Pancreas (tissue), 10 donors: ENCODE measurements at places on chromosomes 3 and 15. TPM values are rescaled to one million over a fixed set of nuclear protein-coding genes. Genes with fewer than 3 reads are reported as not detected.

The RHCG gene
- total RNA-seq: 0.79 TPM

The TMEM115 gene
- 16.7 TPM for total RNA-seq

The TRIM59 gene
- total RNA-seq: 2.4 TPM

The TIGIT gene
- total RNA-seq: 0.34 TPM

The MAP6D1 gene
- total RNA-seq: 6.3 TPM

The MYO5C gene
- 42.9 TPM for total RNA-seq

The MUC20 gene
- 8.0 TPM for total RNA-seq

The RGMA gene
- total RNA-seq: 11.2 TPM

The GPR156 gene
- total RNA-seq: not detected

The PLCH1 gene
- total RNA-seq: 2.3 TPM

The C2CD4B gene
- total RNA-seq: 26.4 TPM

DNA sequence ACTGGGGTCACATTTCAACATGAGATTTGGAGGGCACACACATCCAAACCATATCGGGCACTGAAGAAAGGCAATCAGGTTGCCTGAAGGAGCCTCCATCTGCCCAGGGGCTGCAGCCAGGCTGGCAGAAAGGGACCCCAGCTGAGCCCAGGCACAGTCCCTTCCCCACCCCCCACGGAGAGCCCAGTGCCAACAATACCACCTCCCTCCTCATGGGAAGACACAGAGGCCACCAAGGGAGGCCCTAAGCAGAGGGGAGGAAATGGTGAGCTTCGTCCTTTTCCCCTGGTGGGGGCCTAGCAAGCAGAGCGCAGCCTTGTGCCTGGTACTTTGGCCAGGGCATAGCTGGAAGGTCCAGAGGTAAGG lies 3.0 kb upstream of the STRA6 start:
- DNase-seq: no peak

DNA sequence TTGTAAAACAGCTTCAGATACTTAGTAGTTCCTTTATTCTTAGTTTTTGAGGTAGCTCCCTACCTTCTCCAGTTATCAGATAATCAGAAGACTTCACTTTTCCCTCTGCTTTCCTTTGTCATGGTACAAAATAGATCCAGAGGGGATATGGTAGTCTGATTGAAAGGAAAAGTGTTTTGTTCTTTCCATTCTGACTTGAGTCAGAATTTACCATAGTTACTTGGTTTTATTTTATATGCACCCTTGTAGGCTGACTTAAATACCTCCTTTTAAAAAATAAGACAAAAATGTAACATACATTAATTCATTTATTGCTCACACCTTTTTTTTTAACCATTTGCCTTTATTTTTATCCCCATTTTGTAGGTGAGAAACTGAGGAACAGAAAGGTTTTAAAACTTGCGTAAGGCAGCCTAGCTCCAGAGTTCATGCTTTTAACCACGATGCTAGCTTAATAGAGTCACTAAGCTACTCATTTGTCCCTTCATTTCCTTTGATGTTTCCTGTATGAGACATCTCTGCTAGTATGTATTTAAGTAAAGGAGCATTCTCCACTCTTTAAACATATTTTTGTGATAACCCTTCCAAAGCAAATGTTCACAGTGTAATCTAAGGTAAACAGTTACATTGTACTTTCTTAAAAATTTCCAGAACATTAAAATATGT lies 187.5 kb downstream of the KLHL25 start:
- no peak for DNase-seq

GRCh38 chr3:133763797-133764683 lies 17.8 kb downstream of the TF start:
- no peak for DNase-seq

GRCh38 chr3:25593001-25593400 lies 71.7 kb downstream of the TOP2B start:
- no peak for DNase-seq

DNA sequence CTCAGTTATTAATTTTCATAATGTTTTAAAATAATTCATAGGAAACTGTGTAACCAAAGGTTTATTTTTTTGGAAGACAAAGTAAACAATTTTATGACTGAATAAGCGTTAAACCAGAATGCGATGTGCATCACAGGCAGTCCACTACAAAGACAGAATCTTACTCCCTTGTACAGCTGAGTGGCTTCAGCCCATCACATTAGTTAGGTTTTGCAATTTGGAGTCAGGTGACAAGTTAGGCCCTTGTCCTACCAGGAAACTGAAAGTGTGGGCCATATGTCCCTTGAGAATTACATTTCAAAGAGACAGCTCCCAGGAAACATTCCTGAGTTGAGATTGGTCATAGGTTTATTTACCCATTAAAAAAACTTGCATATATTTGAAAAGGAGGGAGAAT lies 156.3 kb downstream of the MEX3B start:
- DNase-seq: no peak

- peak; percentile 28 for DNase-seq
These were observed 63.9 kb downstream of the TMCC1 start for GRCh38 chr3:129829640-129830039.

DNA sequence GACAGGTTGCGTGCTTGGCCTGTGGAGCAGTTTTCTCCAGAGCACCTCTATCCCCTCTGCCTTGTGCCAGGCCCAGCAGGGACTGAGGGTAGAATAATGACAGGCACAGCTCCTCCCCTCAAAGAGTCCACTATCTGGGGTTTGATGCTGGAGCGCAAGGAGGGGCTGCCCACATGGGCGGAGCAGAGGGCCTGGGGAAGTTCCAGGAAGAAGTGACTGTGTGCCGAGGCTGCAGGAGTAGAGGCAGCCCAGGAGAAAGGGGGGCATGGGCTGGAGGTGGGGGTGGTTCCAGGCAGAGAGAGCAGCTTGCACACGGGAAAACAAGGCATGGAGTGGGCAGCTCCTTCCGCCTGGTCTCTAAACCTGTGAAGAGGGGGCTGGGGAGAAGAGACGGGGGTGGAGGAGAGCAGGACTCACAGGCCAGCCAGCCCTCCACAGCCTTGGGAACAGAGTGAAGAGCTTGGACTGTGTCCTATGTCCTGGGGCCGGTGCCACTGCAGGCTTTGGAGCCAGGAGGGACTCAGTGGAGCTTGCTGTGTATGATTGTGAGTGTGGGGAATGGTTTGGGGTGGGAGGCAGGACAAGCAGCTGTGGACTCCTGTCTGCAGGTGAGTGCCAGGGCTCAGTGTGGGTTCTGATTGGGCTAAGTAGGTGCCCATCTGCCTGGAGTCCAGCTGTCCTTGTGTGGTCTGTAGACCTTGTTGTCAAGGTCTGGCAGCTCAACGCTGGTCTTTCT lies 48.1 kb downstream of the APBA2 start:
- no peak for DNase-seq

GRCh38 chr3:7924228-7924627 lies 577.4 kb upstream of the LMCD1 start:
- DNase-seq: no peak

- DNase-seq: no peak
These were observed 49.1 kb upstream of the TPRG1 start for GRCh38 chr3:189122526-189123205.

DNA sequence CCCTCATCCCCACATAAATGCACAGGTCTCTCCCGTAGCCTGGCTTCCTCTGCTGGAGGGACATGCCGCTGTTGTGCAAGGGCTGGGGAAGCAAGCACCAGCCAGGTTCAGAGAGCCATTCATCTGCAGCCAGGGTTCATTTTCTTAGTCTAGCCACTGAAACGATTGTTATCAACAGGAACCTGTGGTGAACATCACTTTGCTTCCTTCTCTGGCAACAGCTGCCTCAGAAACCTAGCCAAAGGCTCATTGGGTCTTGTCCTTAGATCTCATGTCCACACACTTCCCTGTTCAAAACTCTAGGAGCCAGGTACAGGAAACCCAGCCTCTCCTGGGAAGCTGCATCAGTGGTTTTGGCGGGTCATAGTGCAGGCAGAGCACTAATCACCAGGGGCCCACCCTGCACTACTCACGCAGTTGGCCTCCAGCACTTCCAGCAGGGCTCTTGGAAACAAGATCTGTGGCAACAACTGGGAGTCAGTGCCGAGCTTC lies 47.0 kb downstream of the OXNAD1 start:
- no peak for DNase-seq

DNA sequence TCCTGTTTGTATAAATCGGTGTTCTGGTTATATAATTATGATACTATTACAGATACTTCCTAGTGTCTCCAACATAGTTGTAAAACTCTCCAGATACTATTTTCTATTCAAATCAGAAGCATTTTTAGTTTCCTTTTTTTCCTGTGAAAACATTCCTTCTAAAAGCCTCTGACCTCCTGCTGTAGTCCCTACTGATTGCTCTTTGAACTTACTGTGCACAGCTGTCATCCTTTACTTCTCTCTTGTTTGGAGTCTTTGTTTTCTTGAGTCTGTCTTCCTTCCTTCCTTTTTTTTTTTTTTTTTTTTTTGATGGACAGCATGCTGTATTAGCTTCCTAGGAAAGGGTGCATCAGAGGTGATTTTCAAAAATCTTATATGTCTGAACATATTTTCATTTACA lies 28.9 kb downstream of the NR2C2 start:
- DNase-seq: no peak

DNA sequence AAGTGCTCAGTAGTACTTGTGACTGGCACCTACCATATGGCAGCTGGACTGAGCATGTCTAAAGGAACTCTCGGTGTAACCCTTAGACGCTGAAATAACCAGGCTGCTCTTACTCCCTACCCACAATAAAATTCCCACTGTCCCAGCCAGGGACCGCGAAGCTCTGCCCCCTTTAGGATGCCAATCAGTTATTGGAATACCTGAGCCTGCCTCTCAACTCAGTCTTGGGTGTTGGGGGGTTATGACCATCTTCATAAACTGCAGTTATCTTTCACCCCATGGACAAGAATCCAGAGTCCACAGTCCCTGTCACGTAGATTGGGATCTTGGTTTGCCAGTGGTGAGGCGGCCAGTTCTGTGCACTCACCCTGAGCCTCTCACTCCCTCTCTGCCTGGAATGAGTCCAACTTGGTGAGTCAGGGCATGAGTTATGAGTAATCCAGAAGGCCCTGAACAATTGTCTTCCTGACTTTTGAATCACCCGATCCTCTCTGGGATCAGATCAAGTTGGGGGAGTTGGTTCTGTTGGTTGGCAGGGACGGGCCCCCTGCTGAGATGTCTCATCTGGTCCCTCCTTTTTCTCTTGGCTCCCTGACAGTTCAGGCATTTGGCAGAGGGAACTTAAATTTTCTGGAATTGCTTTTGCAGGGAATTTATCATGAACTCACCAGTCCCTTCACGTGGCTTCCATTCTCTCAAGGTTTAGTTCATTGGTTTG lies 120.1 kb upstream of the UBE2E1 start:
- peak; percentile 48 for DNase-seq

DNA sequence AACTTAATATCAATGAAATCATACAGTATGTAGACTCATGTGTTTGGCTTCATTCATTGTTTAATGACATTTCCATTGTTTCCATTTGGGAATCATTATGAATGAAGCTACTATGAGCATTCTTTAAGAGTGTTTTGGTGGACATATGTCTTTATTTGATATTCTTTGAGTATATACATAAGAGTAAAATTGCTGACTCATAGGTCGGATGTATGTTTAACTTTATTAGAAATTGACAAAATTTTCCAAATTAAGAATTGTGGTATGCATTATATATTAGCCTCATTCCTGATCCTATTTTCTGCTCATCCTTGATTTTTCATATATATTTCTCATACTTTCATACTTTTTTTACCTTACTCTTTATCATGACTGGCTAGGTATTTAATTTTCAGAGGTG lies 28.7 kb upstream of the CMC1 start:
- DNase-seq: no peak

GRCh38 chr3:186640929-186641328 lies 730 bp downstream of the FETUB start:
- DNase-seq: no peak

DNA sequence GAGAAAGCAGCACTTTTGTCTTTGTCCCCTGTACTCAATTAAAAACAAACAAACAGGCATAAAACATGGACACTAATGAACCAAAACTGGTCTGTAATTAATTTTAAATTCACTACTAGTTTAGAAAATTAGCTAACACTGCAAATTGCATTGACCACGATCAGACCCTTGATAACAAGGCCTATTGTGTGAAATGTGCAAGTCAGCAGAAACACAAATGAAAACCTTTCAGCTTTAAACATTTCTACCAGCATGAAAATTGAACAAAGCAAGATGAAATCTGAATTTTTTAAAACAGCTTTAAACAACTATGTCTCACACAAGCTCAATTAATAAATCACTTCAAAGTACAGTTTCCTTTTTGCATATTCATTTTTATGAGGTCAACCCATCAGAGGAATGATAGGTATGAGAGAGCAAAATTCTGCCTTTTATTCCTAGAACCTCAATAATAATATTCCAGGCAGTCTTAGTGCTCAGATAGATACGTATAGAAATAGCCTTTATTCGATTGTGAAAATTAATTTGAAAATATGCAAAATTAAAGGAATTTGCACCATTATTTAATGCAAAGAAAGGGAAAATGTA lies 27.0 kb upstream of the CHMP2B start:
- no peak for DNase-seq

DNA sequence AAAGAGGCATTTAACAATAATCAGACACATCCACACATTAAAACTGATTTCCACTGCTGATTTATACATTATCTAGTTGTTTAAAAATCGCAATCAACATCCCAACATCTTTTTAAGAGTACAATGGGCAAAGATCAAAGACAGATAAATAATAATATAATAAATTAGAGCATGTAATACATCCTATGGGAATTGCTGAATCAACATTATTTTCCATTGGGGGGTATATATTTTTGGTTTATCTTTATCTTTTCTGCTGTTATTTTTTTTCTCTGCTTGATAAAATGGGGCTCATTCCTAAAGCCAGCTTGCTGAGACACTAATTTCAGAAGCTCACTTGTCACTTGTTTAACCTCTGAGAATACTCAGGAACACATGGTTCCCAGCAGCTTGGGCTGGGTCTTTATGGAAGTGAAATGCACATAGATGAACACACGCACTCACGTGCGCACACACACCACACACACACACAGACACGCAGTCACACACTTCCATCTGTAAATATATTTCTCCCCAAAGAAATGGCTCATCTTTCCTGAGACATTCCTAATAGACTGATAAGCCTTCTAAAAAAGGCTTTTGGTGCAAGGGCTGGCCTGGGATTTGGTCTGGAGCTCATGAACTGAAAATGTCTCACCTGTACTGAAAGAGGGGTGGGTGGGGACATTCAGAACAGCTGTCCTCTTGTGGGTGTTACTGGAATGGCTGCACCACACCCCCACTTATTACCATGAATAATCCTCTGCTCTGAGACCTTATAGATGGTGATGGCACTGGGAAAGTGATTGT lies 3.5 kb upstream of the PPIB start:
- DNase-seq: no peak
